ENCODE measurements at places on chromosomes 11 and 22.

DNA sequence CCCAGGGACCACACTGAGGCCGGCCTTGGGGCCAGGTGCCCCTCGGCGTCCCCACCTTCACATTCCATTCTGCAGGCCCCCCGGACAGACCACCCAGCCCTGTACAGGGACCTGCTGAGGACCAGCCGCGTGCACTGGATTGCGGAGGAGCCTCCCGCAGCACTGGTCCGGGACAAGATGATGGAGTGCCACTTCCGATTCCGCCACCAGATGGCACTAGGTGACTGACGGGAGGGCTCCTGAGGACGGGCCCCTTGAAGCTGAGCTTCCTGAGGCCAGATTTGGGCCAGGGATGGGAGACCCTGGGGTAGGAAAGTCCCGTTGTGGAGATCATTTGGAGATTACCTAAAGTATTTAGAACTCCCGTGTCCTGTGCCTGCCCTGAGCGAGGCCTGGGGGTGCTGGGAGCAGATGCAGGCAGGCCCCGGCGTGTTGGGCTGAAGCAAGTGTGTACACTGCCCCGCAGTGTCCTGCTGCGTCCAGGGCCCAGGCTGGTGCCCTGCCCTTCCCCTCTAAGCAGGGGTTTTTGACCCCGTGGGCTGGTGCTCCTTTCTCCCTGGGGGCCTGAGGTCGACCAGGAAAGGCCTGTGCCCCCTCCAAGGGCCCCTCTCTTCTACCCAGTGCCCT lies 20.0 kb downstream of the TRMU start:
- no peak for DNase-seq

DNA sequence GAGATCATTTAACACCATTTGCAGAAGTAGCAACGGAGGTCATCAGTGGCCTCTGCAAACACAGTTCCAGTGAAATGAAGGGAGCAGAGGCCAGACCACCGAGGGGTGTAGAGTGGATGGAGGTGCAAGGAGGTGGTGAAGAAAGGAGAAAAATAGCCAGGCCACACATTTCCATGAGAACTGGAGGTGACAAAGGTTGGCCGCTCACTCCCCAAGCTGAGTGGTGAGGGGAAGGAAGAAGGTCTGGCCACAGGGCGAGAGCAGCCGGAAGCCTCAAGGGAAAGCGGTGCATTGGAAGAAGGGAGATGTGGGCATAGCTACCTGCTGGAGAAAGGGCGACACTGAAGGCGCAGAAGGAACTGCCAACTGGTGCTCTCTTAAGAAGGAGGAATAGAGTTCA lies 20.1 kb upstream of the TMPRSS4 start:
- DNase-seq, result no peak

- DNase-seq, result no peak
Observed at GRCh38 chr11:67614730-67615714, 8.3 kb downstream of the NDUFV1 start.

DNA sequence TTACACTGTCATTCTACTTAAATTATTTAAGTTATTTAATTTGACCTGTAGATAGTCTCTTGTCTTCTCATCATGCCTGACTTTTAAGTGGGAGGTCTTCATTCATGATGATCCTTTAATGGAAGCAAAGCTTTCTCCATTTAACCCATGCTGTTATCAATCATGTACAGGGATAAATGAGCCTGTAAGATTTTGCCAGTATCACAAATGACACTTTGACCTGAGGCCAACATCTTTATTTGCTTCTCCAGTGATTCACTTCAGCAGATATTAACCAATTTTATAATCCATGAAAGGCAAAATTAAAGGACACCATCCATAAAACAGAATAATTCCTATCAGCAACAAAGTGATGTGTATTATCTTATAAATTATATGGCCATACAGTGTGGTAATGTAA lies 7.7 kb downstream of the CCDC73 start:
- DNase-seq, result no peak

DNA sequence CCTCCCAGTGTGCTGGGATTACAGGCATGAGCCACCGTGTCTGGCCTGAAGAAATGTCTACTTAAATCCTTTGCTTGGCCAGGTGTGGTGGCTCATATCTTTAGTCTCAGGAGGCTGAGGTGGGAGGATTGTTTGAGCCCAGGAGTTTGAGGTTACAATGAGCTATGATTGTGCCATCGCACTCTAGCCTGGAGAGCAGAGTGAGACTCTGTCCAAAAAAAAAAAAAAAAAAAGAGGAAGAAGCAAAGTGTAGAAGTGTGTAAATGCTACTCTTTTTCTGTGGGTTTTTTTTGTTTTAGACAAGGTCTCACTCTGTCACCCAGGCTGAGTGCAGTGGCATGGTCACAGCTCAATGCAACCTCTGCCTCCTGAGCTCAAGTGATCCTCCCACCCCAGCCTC lies 6.4 kb upstream of the ATG16L2 start:
- no peak for DNase-seq

- DNase-seq, result no peak
Observed at GRCh38 chr22:30867746-30868662, 100.6 kb downstream of the MORC2 start.

- DNase-seq, result no peak
Observed at GRCh38 chr11:14454861-14455632, 44.6 kb downstream of the COPB1 start.

All from ascending aorta (tissue), 2 donors.